GF-D8 (cell line): ENCODE measurements at places on chromosomes 2 and 18.

GRCh38 chr2:181814057-181814491 lies 77.5 kb upstream of the ITPRID2 start:
- no peak for DNase-seq

DNA sequence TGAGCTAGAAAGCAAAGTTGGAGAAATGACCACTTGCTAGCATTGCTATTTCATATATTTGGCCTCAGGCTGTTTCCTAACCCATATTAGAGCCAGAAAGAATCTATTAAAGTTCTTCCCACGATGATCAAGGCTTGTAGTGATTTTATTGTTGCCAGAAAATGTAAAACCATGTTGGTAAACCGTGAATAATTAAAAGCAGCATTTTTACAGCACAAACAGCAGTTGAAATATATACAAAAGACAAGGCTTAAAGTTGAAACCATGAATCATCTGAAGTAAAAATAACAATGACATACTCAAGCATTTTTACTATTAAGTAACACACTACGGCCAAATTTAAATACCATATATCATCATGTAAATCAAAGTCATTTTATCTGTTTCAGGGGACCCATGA lies 27.7 kb upstream of the DSC3 start:
- DNase-seq, result no peak

GRCh38 chr2:177037569-177037968 lies 175.0 kb upstream of the HNRNPA3 start:
- DNase-seq, result no peak

DNA sequence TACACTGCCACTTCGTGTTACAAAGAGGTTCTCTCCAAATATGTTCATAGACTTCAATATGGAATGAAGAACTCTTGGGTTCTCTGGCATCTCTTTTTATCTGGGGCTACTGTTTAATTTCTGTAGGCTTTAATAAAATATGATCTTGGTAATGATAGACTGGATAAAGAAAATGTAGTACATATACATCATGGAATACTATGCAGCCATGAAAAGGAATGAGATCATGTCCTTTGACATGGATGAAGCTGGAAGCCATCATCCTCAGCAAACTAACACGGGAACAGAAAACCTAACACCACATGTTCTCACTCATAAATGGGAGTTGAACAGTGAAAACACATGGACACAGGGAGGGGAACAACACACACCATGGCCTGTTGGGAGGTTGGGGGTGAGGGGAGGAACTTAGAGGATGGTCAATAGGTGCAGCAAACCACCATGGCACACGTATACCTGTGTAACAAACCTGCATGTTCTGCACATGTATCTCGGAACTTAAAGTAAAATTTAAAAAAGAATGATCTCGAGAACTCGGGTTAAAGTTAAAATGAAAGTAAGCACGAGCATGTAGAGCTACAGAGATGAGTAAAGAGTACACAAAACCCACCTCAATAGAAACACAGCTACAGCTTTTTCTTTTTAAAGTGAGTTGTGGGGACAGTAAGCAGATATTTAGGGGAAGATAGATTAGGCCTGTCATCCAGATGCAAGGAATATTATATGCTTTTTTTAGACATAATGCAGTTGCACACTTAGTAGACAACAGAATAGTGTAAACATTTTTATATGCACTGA lies 102.3 kb downstream of the SGPP2 start:
- no peak for DNase-seq

DNA sequence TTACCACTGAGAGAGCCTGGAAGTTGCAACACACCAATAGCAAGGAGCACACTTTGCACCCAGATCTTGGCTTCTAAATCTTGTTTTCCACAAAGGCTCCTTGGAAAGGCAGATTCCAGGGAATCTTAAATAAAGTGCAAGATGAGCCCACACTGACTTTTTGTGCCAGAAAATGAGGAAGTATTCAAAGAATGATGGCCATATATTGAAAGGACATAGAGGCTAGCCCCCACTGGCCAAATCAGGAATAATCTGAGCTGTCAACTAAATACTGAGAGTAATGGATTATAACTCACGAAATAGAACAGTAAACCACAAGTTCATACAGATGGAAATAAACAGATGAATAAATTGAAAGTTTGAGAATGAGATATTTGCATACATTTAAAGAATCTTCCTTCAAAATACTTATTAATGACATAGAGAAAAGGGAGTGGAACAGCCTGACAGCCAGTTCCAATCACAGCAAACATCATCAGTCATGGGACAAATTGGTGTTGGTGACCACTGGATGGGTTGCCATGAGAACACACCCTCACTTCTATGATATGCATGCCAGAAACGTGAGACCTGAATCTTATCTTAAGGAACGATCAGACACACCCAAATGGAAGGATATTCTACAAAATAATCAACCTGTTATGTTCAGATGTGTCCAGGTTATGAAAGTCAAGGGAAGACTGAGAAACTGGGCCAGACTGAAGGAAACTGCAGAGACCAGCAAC lies 12.2 kb upstream of the ACKR3 start:
- DNase-seq, result no peak

DNA sequence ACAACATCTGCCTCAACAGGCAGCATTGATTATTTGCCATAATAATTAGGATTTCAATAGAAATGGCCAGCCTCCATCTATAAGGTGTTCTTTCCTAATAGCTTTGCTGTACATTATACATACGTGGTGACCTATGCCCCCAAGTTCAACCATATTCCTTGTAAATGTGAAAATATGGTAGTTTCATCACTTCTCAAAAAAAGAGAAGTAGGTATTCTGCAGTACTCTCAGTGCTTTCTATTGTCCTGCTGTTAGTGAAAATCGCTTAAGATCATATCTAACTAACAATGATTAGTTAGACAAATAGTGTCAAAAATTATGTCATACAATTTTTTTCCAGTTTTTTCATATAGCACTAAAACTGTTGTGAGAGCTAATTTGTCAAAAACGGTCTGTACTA lies 79.6 kb downstream of the SLC4A10 start:
- no peak for DNase-seq

- peak; percentile 72 for DNase-seq
Measured at GRCh38 chr2:119929537-119929936, 83.3 kb upstream of the EPB41L5 start.

DNA sequence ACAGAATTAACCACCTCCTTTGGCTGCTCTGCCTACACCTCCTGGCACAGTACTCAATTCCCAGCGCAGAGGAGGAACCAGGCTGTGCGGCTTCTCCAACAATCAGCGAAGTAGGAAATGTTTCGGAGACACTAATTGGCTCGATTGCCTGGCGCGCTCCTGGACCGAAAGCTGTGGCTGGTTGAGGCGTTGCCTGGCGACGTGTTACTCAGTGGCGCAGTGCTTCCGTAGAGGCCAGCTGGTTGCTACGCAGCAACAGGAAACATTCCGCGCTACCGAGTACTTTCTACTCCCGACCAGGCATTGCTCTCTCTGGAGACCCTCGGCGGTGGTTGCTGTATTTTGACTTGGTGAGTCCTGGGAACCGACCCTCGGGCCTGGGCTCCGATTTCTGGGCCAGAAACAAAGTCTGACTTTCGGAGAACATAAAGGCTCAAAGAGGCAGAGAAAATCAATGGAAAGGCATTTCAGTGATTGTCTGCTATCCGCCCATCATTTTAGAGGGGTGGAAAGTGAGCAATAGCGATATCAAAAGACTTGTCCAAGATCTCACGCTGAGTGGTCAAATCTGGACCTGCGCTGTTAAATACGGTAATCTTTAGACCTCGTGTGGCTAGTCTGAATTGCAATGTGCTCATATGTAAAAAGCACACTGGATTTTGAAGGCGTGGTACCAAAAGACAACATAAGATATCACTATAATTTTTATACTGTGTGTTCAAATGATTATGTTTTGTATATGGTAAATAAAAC lies at the start of gene DNAH6:
DNAH6 (plus strand) TSS at position 265 of the 753 bp plus-strand sequence. CDS start 1,329 bp downstream, outside the sequence.
- DNase-seq, result no peak

DNA sequence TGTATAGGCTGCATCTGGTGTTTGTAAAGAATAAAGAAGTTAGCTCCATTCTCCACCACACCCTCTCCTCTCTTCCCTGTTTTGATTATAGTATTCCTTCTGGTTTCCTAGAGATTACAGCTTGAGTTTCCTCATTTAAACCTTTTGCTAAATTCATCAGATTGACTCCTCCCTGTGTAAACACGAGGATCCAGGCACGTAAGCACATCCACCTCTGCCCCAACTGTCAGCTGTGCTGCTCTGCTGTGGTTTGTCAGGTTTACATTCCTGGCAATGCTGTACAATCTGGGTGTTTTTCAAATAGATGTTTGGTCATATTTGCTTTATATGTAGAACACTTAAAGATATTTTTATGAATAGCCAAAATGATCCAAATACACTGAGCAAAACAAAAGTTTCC lies 302.8 kb downstream of the PTGR3 start:
- DNase-seq, result no peak

DNA sequence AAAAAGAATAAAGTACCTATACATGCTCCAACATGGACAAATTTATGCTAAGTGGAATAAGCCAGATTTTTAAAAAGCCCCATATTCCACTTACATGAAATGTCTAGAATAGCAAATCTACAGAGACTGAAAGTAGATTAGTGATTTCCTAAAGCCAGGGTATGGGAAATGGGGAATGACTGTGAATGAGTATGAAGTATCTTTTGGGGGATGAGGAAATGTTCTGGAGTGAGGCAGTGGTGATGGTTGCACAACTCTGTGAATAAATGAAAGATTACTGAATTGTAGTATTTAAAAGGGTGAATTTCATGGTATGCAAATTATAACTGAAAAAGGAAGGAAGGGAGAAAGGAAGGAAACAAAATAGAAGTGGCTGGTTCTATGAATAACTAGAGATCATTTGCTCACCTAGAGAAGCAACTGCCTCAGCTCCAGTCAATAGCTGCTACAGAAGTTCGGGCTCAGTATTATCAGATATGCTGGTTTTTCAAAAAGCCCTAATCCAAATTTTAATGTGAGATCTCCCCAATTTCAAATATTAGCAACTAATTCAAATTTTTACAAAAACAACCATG lies 39.3 kb downstream of the MAP3K2 start:
- DNase-seq, result no peak

DNA sequence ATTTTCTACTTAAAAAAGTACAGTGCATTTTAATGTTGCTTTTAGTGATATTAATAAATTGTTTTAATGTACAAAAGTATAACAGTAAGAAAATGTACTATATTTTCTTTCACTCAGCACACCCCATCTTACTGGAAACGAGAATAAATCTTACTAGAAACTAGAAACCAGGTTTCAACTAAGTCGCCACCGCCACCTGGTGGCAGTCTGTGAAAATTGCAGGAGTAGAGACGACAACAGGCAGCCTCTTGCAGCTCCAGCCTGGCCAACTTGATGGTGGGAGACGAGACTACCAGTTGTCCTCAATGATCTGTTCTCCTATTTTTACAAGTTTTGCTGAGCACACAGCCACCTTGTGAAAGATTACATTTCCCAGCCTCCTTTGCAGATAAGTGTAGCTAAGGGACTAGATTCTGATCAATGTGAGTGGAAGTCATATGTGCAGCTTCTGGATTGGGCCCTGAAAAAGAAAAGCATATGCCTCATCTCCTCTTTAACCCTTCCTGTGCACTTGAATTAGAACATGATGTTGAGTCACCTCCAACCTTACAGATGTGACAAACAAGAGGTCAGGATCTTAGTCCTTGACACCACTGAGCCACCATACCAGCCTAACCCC lies 8.7 kb downstream of the OTOF start:
- peak; percentile 50 for DNase-seq

GRCh38 chr2:127226520-127227263 lies 6.6 kb upstream of the CYP27C1 start:
- no peak for DNase-seq

DNA sequence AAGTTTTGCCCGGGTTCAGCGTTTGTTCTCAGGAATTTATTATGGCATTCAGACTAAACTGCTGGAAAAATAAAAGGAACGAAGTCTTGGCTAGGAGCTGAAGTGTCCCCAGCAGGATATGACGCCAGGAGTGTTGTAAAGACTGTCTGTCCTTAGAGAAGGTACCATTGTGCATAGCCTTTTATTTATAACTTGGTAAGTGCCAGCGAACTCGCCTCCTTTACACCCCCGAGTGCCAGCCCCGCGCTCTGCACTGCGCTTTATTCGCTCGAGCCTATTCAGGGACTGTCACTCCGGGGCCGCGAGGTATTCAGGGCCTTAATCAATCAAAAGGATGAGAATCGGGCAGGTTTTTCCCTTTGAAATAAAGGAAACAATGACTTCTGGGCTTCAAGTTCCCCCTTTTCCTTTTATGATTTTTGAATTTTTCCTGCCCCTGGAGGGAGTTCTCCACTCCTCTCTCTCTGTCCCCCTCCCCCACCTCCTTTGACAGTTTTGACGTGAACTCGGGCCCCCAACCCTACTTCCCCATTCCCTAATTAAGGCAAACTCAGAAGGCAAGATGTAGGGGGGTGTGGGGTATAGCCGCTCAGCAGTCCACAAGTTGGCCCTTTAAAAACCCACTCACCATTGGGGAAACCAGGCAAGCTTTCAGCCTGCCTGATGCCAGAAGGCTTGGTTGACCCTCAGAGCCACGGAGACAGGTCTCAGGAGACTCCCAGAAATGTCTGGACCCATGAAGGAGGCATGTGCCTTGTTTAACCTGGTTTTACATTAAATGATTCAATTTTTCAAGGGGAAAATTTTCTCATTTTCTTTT lies 1.3 kb upstream of the PAX3 start:
- no peak for DNase-seq

DNA sequence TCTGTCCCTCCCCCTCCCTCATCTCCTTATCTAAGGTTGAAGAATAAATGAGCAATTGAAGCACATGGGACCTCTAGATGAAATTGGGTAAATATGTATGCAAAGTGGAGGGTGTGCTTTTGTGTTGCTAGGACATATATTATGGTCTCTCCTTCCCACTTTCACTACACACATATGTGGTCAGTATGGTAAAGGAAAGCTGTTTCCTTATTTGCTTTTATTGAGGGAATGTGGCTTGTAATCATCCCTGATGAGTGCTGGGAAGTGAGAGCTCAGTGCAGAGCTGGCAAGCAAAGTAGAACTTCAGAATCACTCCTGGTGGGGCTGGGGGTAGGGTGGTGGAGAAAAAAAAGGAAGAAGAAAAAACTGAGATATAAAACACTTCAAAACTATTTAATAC lies 189.9 kb upstream of the ATP5MC3 start:
- DNase-seq, result no peak

DNA sequence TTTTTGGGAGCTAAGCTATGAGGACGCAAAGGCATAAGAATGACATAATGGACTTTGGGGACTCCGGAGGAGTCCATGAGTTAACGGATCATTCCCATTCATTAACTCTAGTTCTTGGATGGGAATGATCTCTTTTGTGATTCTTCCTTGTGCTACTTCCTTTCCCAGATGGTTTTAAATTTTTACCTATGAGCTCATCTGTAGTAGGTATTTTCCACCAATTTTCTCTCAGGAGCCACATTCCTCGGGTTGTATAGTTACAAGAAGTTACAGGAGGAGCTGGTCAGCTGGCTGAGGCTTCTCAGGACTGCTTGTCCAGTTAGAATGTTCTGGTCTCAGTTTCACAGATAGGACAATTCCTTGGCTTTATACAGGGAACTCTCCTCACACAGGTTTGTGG lies 42.9 kb upstream of the LPIN2 start:
- no peak for DNase-seq
